Stimulated activated CD4-positive, alpha-beta T cell treated with anti-CD3 and anti-CD28 coated beads, Interleukin-12 subunit alpha, Interleukin-12 subunit beta, amount 100 ng/mL, for 4 hours (primary cell): ENCODE measurements at places on chromosomes 16 and 17.
A peak's percentile ranks its signal among the peaks of the same experiment; 100 is the strongest.

GRCh38 chr17:77354670-77355455, 214.1 kb downstream of the SEC14L1 start:
- no peak for DNase-seq

- DNase-seq: no peak
These were observed 4.8 kb upstream of the MEAK7 start for GRCh38 chr16:84509032-84509950.

DNA sequence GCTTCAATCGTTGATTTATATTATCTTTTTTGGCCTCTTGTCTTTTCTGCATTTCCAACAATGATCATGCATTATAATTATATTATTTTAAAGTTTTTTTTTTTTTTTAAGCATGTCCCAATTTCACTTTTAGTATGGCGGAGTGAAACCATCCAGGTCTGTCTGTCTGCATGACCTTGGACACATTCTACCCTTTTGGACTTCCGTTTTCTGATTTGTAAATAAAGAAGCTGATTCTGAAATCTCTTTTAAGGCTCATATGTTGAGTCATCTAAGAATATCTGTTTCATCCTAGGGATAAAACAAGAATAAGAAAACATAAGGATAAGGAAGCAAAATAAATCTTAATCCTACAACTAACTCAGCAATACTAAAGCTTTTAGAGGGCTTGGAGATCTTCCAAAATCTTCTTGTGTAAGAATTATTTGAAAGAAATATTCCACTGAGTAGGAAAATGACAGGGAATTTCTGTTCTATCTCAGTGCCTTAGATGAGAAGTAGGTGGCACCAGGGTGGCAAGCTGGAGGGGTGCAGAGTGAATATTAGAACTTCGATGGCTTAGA, 195.7 kb upstream of the TOX3 start:
- DNase-seq: no peak

DNA sequence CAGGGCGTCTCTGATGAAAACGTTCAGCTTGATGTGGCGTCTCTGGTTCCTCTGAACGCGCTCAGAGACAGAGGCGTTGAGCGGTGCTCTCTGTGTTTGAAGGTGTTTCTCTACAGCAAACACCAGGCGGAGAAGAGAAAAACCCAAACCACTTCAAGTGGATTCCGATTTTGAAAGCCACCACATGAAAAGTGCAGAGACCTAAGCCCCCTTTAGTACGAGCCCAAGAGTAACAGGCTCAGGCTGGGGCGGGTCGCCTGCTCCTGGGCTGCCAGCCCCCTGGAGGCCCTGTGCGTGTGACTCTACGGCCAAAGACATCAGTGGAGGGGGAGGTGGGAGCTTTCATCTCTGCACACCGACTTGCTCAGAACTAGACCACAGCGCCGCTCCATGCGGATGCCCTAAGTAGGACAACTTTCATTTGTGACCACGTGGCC, 328.4 kb downstream of the MAF start:
- DNase-seq: peak; percentile 49

- no peak for DNase-seq
These were observed 5.7 kb upstream of the LCAT start for GRCh38 chr16:67949645-67950044.

DNA sequence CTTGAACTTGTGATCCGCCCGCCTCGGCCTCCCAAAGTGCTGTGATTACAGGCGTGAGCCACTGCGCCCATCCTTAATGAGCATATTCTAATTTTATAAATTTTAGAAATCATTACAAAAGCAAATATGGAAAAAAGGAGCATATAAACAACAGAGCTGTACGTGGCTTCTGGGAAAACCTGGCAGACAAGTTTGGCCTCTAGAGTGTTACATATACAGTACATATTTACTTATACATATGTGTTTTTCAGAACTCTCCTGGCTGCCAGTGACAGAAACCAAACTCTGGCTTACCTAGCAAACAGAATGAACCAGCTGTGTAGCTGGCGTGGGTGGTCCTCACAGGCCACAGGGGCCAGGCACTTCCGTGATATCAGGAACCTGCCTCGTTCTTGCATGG, 10.1 kb downstream of the DRC3 start:
- no peak for DNase-seq

- peak; percentile 57 for DNase-seq
These were observed 149.9 kb downstream of the CLEC16A start for GRCh38 chr16:11094075-11094856.

- no peak for DNase-seq
These were observed 128.9 kb downstream of the MRM1 start for GRCh38 chr17:36730095-36730808.

- DNase-seq: no peak
These were observed 426.3 kb downstream of the SLC39A11 start for GRCh38 chr17:72665852-72666851.

GRCh38 chr16:85431431-85432124, 181.5 kb upstream of the GSE1 start:
- DNase-seq: no peak
